ENCODE measurements at places on chromosomes 6 and 20.

DNA sequence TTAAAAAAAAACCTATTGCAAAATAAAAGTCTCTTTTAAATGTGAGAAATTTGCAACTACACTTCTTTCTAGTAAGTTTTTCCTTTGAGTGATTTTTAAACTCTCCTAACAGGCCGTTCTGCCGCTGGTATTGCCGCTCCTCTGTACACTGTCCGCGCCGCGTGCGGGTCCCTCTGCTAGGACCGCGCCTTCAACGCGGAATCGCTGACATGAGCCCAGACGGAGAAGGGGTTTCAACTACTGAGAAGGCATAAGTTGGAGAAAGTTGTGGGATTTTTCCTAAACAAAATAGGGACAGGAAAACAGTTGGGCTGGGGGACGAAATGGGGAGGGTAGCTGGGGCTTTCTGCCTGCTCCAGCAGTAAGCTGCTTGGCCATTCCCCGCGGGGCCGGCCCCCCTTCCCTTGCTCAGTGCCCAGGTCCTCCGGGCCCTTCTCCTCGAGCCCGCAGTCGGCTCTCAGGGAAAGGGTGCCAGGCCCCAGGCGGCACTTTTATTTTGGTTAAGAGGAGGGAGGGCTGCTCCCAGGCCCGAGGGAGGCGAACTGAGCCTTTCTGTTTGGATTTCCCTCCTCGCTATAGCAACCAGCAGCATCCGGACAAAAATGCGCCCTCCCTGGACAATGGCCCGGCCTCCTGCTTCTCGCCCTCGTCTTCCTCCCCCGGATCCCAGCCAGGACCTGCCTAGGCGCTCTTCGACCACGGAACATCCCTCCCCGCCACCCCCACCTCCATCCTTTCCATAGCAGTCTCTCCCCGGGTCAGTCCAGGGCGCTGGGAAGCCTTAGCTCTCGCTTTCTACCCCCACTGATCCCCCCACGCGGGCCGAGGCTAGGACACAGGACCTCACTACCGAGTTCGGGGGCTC, 6.8 kb upstream of the POU3F2 start:
- DNase-seq, result peak; percentile 71

DNA sequence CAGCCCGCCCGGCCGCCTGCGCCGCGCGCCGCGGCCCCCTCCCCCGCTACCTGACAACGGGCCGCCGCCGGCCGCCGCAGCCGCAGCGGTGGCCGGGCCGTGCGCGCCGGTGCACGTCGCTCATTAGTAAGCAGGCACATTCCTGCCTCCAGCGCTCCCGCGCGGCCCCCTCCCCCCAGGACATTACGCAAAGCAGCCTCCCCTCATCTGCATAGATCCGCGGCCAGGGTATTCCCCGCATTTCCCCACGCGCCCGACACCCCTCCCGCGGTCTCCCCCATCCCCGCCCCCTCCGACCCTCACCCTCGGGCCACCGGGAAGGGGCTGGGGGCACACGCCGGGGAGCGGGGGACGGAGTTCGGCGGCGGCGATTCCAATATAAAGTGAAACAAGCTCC, at the start of gene HIVEP2:
Gene HIVEP2, minus strand, starts transcription at position 128 of the 397 bp plus-strand sequence. CDS start 170,438 bp downstream, outside the sequence.
- peak; percentile 27 for DNase-seq

DNA sequence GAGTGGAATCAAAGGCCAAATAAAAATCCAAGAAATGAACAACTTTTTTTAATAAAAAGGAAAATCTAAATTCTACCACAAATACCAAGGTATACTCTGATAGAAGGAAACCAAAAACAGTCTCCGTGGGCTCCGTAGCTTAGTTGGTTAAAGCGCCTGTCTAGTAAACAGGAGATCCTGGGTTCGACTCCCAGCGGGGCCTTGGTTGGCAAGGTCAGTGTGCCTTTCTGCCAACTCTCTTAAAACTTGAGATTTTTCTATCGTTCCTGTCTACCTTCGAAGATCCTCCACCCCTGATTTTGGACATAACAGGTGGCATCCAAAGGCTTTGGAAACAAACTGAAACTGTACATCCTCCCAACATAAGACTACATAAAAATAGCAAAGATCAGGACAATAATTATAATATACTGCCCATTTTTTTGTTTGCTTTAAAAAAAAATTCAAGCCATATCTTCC, 197.9 kb downstream of the TRIM27 start:
- DNase-seq, result no peak

- DNase-seq, result no peak
Measured at GRCh38 chr6:7154341-7155139, 46.8 kb downstream of the RREB1 start.

DNA sequence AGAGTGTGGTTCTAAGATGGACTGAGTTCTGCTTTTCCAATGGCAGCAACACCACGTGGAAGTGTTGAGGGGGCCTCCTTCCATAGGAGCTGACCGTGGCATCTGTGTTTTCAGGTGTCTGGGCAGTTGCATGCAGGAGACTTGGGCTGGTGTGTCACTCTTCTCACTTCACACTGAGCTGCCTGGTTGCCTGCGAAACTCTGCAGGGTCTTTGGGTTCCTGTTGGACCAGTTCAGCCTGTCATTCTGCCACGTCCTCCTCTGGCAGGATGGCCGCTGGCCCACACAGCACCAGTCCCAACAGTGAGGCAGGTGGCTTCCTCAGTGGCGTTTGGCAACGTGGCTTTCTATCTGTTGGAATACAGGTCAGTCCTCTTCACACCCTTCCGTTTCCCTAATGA, 16.1 kb upstream of the UNC93A start:
- DNase-seq, result no peak

DNA sequence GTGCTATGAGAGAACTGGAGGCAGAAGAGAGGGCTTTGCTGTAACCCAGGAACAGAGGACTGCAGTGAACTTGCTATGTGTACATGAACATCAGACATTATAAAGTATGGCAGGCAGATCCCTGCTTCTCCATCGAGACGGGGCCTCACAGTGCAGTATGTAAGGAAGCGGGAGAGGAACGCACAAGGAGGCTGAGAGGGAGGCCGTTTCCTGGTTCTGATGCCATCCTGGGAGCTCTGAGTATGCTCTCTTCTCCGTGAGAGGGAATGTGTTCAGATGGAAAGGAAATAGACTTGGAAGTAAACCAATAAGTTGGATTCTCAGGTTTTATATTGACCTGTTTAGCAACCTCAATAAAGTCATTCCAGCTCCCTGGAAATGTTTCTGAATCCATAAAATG, 101.8 kb downstream of the ALDH8A1 start:
- DNase-seq, result no peak

DNA sequence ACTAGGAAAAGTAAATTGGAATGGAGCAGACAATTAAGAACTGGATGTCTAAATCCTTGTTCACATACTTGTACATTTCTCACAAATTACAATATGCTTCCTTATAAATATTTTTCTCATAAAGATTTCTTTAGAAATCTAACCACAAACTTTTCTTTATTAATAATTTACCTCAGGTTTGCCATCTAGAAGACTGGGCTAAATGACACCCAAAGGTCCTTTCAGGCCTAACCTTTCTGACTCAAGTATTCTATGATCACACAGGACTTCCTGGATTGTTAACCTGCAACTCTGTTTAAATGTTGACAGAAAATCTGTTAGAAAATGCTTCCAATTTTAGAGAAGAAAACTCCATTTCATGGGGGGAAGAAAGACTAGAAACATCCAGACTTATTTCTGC, 330.5 kb upstream of the MAP3K7 start:
- DNase-seq, result no peak

DNA sequence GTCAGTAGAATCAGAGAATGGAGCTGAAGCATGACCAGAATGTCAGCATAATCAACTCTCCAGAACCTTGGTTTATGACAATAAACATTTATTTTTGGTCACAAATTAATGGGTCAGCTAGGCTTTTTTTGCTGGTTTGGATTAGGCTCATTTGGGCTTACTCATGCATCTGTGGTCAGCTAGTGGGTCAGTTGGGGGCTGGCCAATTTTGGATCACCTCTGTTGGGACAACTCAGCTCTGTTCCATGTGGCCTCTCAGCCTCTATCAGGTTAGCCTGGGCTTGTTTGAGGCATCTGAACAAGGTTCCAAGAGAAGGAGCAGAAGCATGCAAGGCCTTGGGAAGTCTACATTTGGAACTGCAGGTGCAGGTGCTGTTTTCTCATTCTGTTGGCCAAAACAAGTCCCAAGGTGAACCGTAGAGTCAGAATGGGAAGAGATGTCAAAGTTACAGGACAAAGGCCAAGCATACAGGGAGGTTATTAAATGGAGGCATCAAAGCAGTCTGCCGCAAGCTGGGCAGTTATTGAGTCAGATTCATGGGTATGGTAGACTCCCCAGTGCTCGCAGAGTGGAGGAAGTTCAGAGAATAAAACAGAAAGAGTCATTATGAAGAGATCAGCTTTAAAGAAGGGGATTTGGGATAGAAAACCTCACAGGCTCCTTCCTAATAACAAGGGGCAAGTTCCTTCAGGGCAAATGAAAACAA, 173.0 kb downstream of the PLCB4 start:
- no peak for DNase-seq

GRCh38 chr6:143098054-143098671, 37.5 kb downstream of the AIG1 start:
- DNase-seq, result no peak

DNA sequence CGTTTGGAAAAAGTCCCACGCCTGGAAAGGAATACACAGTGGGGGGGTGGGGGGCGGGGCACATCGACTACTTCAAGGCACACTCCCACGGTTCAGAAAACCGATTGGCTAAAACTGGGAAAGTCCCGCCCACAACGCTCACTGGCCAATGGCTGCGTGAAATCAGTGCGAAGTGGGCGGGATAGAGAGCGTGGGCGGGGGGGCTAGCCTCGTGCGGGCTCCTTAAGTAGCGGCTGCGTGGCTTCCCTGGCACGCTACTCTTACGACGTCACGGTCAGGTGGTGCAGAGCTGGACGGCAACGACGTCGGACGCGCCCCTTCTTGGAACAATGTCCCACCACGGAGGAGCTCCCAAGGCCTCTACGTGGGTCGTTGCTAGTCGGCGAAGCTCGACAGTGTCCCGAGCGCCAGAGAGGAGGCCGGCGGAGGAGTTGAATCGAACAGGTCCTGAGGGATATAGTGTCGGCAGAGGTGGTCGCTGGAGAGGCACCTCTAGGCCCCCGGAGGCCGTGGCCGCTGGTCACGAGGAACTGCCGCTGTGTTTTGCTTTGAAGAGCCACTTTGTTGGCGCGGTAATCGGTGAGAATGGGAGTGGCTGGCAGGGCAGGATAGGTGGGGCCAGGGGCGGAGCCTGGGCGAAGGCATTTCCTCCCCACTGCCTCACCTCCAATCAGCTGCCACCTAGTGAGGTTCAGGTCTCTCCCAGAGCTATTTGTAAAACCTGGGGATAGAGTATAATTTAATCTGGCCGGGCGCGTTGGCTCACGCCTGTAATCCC, at the start of gene DDX43:
Gene DDX43, plus strand, starts transcription at position 252 of the 778 bp plus-strand sequence. Its CDS starts 78 bp downstream, at position 330.
- DNase-seq, result peak; percentile 3

DNA sequence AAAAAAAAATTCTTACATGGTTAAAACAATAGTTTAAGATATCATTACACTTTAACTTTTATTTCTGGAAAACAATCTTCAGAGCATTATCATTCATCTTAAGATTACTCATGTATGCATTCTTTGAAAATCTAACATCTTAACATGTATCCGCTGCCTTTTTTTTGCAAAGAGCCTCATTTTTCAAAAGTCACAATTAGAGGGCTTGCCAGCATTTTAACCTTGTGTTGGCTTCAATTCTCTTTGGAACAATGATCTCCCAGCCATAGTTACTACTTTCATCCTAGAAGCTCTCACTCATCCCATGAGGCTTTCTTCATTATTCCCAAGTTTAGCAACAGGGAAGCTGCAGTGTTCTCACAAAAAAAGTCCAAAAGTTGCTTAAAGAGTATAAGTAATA, 330.8 kb downstream of the BCKDHB start:
- DNase-seq, result no peak

DNA sequence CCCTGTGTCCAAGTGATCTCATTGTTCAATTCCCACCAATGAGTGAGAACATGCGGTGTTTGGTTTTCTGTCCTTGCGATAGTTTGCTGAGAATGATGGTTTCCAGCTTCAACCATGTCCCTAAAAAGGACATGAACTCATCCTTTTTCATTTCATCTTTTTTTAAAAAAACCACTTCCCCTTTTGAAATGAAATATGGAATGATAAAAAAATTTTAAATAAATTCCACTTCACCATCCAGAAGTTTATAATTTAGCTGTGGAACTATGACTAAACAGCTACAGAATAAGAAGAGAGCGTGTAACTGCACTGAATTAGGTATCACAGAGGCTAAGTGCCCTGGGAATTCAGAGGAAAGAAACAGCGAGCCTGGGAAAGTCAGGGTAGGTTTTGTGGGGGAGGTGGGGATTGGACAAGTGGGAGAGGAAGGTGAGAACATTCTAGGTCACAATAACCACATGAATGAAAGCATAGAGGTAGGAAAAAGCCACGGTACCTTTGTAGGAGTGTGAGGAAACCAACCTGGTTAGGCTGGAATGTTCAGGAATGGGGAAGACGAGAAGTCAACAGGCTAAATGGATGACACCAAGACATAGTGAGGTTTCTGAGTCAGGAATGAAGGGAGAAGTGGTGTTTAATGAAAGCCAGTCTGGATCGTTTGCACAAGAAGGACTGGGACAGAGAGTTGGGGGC, 11.0 kb downstream of the TRIM10 start:
- no peak for DNase-seq

DNA sequence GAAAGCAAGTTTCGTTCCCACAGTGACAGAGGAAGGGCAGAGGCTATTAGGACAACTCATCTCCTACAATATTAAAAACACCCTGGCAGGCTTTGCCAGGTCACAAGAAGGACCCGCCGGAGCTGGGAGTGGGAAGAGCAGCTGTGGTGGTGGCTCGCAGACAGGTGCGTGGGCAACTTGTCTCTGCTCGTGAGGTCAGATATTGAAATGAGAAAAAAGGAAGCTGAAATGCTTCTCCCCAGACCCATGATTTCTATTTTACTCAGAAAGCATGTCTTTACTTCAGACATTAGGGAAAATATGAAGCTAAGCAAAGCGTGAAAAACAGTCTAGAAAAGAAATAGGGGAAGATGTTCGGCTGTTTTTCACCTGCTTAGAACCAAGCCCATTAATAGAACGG, 166.3 kb upstream of the EEF1E1 start:
- no peak for DNase-seq

DNA sequence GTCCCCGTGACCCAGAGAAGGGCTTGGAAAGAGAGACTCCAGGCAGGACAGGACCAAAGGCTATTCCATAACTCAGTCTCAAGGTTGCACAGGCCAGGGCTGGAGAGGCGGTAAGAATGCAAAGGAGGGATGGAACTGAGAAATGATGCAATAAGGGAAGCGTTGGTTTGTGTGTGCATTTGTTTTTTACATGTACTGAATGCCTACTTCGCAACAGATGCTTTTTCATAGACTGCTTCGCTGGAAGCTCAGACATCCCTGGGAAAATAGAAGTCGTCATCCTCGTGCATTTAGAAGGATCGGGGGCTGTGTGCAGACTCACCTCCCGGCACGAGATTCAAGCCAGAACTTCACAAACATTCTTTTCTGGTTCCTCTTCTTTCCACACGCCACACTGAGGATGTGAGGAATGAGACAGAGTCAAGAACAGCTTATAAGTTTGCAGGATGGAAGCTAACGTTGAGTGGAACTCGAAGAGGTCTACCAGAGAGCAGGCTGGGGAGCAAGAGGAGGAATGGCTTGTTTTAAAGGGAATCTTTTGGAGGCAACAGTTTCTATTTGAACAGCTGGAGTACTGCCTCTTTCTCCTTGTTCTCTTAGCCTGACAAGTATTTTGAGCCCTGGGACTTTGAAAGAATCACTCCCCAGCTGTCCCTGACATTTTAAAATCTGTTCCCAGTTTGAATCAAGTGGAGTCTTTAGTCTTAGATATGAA, 19.3 kb upstream of the LY86 start:
- no peak for DNase-seq

Data from nucleus accumbens (tissue), 56 donors.